Ammon's horn (tissue), 1 donor: ENCODE measurements at places on chromosomes 12 and 14.

GRCh38 chr12:106302401-106303201 is at the start of gene TCP11L2:
TCP11L2 (plus strand) TSS chr12:106302733; CDS start chr12:106311076, 8,343 bp downstream.
- DNase-seq: peak; percentile 93

GRCh38 chr12:15924956-15925355 is 13.8 kb downstream of the DERA start:
- no peak for DNase-seq

DNA sequence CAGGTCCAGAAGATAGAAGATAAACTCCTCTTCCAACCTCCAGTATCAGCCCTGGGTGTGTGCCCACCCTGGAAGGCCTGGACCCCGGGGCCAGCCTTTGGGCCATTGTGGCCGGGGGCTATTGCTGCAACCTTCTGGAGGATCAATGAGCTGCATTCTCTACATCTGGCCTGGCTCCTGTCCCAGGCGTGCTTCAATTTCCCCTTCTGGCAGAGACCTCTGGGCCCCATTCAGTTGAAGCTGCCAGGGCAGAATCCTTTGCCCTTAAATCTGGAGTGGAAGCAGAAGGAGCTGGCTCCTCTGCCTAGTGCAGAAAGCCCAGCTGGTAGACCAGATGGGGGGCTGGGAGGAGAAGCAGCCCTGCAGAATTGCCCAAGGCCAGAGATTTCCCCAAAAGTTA is 10.0 kb downstream of the NYNRIN start:
- DNase-seq: no peak

DNA sequence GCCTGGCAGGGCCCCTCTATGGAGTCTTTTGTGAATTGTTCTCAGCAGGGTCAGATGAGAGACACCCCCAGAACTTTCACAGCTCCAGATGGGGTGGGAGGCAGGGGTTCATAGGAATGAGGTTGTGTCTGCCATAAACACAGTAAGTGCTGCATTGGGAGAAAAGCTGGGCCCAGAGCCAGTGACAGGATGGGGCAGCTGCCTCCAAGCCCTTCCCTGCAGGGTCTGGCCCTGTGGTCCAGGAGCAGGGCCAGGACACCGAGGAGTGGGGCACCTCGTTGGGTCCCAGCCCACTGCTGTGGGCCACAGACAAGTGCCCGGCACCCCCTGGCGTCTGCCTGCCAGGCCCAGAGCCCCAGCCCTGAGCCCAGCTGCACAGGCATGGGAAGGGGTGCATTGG is 13.3 kb downstream of the INF2 start:
- peak; percentile 65 for DNase-seq
